ENCODE measurements at places on chromosomes 6 and 20.

DNA sequence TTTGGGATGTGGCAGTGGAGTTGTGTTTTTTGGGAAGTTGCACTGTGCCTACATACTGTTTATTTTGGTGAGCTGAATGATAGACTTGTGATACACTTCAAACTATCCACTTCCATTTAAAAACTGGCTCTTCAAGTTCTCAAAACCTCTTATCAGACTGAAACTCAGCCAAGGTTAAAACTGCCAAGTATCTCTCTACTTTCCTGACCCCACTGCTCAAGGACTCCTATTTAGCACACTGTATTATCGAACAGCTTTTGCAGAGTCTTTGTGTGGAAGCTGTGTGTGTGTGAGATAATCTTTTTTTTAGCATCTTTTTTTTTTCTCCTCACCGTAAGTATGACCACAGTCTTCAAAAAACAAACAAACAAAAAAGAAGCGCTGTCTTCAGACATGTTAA, 21.1 kb downstream of the STX11 start:
- DNase-seq, result no peak

GRCh38 chr20:3454831-3455230, 16.0 kb upstream of the ATRN start:
- no peak for DNase-seq

DNA sequence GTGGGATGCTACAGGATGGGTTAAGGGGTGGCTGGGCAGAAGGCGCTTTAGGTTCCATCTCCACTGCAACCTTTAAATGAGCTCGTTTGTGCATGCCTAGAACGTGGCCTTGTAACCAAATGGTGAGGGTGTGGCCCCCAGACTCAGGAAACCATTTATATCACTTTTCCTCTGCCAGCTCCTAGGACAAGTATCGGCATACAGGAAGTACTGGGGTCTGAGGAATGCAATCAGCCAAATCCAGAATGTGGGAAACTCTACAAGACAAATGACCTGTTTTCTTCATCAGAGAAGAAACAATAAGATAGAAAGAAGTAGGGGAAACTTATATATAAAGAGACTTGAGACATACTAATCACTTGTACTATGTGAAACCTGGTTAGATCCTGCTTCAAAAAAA, 21.2 kb downstream of the AK9 start:
- DNase-seq, result no peak

DNA sequence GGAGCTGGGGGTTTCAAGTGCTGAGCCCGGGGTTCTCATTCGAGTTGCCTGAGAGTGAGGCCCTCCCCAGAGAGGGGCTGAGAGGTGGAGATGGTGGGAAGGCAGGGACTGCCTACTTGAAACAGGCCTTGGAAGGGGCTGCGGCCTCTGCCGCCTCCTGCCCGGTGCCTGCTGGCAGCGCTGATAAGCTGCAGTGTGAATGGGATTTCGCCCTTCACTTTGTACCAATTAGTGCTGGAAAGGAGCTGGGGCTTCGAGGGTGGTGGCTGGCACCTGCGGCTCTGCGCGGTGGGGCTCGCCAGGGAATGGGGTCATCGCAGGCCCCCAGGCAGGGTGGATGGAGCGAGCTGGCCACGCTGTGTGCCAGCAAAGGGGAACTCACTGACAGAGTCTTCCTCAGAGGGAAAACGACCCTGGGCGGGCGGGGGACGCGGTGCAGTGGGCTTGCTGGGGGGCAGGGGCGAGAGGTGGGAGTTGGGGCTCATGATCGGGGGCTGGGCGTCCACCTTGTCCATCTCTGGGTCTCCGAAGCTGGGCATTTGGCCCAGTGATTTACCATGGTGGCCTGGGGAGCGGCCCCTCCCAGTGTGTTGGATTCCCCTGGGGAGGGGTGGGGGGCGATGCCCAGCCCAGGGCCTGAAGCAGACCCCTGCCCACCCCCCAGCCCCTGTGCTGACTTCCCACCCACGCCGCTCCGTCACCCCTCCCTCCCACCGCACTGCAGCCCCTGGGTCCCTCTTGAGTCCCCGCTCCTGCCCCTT, 22.9 kb downstream of the COL20A1 start:
- no peak for DNase-seq

GRCh38 chr6:163826629-163827028, 412.1 kb downstream of the QKI start:
- DNase-seq, result no peak

DNA sequence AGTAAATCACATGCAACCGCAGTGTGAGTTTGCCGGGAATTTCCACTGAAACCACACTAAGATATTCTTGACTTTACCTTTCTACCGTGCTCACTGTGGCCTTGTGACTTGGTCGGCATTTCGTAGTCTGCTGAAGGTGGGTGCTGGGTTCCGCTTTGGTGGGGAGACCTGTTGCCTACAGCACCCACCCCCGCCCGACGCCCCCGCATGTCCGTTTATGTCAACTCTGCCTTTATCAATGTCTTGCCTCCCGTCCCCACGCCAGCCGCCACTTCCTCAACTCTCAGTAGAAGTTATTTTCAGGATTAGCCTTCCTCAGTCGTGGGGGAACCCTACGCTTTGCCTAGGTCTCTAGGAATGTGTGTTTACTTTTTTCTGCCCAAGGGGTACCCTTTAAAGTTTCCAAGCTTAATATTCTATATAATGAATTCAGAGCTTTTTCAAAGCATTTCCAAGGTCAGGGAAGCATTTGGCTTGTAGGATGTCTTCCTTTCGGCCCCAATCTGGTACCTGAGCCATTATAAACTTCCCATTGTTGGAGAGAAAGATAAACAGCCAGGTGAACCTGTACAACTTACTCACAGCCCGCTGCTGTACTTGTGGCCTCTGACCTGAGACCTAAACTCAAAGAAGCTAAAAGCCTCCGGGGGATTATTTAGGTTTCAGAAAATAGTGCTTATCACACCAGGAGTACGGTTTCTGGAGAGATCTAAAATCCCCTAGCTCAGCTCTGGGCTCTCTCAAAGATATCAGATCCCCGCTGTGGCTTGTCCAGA, 54.2 kb downstream of the TBC1D7 start:
- peak; percentile 31 for DNase-seq

GRCh38 chr6:51857134-51857533, 230.3 kb downstream of the PKHD1 start:
- no peak for DNase-seq

DNA sequence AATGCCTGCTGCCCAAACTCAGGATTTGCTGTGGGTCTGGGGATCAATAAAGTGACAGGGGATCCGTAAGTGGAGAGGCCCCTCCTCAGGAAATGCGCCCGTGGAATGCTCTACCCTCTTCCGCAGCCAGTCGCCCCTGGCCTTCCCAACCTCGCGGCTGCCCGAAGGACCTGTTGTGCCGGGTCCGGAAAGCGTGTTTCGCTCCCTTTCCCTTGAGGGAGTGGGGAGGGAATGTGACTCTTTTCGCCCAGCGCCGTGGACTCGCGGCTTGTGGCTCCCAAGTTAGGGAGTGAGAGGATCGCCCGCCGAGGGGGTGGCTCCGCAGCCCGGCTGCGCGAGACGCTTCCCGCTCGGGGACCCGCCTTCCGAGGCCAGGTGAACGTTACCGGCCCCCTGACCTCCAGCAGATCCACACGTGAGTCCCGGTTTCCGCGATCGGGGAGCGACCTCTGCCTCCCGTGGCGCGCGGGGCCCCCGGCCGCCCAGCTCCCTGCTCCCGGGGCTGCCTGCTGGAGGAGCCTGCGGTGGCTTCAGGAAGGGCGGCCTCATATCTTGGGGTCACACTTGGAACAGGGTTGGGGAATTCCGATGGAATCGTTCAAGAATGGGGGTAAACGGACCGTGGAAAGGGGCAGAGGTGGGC, 666 bp downstream of the TPD52L1 start:
- DNase-seq, result no peak

DNA sequence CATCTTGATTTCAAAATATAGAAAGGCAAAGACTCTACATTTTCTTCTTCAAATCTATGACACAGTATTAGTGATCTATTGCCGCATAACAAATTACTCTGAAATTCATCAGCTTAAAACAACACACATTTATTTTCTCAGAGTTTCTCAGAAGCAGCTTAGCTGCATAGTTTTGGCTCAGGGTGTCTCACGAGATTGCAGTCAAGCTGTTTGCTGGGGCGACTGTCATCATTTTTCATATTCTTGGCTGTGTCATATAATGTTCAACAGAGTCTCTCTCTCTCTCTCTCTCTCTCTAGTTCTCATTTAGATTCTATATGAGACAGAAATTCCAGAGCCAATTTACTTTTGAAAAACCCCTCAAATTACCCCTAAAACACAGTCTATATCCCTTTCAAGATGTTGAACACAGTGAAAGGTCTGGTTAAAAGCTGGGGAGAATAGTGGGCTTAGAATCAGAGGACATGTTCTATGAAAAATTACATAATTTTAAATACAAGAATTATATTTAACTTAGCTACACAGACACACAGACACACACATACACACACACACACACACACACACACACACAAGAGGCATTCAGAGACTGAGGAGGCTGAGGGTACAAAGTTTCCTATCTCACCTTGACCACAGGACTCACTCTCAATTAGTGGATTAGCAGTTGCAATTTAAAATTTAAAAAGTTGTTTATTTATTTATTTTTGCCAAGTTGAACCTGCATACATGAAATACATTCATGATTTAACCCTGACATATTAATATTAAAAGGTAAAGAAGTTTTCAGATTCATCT, 86.7 kb downstream of the MKKS start:
- no peak for DNase-seq

GRCh38 chr20:13535627-13536026, 103.1 kb downstream of the TASP1 start:
- no peak for DNase-seq

DNA sequence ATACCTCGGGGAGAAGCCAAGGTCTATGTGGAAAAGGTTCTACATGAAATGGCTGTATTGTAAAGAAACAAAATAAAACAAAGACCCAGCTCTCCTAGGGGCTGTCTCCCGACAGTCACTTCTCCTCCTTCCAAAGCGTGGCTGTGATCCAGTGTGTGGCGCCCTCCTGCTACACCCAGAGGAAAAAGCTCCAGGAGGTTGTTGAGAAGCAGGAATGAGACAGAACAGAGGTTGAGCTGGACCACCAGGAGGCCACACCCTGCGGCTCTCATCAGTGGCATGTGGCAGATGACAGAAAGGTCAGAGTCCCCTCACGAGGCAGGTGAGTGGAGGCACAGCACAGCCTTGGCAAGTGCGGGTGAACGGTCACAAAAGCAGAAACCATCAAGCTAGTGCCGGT, 236.0 kb downstream of the TBXT start:
- DNase-seq, result no peak

DNA sequence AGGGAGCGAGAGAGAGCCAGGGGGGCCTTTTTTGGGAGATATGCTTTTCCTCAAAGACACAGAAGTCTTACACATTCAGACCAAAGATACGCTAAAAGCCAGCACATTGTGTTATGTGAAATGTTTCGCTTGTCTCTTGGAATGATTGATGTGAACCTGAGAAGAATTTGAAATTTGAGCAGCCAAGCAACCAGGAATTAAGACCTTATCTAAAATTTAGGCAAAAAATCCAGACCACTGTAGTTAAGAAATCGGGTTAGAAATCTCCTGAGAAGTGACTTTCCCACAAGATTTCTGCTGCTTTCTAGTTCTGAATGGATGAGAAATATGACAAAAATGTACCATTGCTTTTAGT, 223.2 kb upstream of the GMDS start:
- no peak for DNase-seq

- no peak for DNase-seq
These were observed 52.5 kb downstream of the MMUT start for GRCh38 chr6:49410564-49410963.

- DNase-seq, result no peak
These were observed 511.1 kb downstream of the TENT5A start for GRCh38 chr6:81241126-81242041.

- DNase-seq, result no peak
These were observed 32.7 kb downstream of the CFAP61 start for GRCh38 chr20:20085071-20085470.

- DNase-seq, result no peak
These were observed 18.8 kb downstream of the RTF2 start for GRCh38 chr20:56487216-56487615.

DNA sequence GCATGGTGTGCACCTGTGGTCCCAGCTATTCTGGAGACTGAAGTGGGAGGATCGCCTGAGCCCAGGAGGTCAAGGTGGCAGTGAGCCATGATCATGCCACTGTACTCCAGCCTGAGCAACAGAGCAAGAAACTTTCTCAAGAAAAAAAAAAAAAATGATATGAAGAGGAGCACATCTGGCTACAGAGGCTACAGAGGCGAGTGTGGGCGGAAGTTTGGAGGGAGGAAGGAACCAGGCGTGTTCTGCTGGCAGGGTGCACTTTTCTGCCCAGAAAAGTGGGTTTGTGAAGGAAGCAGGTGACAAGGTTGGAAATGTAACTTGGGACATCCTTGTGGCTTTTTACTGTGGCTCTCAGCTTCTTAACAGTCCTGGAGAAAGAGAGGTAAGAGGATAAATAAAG, 96.7 kb downstream of the SNX5 start:
- no peak for DNase-seq

GRCh38 chr20:34365765-34366213, 2.7 kb downstream of the ITCH start:
- no peak for DNase-seq

- DNase-seq, result no peak
These were observed 67.2 kb upstream of the SMLR1 start for GRCh38 chr6:130760006-130760405.

GRCh38 chr20:24095756-24096155, 107.2 kb upstream of the GGTLC1 start:
- no peak for DNase-seq

GRCh38 chr6:13419422-13420195, 67.8 kb downstream of the GFOD1 start:
- no peak for DNase-seq

GRCh38 chr20:39645131-39645530, 683.0 kb downstream of the DHX35 start:
- no peak for DNase-seq

- no peak for DNase-seq
These were observed 53.7 kb downstream of the CPXM1 start for GRCh38 chr20:2746636-2747265.

Measured in naive thymus-derived CD4-positive, alpha-beta T cell (primary cell).